ENCODE measurements at places on chromosomes 1 and 21.

- no peak for DNase-seq
These were observed 50.2 kb downstream of the ST3GAL3 start for GRCh38 chr1:43757343-43758053.

DNA sequence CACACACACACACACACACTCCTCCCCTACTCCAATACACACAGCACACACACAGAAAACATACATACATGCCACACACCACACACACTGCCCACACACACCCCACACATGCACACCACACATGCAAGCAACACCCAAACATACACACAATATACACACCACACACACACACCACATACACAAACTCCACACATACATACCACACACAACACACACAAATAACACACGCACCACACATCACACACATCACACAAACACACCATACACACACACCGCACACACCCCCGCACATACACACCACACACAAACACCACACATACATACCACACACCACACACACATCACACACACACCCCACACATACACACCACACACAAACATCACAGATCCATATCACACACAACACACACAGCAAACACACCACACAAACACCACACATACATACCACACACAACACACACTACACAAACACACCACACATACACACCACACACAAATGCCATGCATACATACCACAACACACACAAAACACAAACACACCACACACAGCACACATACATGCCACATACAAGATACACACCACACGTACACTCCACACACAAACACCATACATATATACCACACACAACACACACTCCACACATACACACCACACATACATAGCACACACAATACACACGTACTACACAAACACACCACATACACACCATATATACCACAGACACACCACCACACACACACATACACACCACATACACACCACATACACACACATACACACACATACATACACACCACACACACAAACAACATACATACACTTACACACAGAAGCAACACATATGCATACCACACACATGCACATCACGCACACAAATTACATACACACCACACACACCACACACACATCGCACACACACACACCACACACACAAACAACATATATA is 932 bp upstream of the RAB7B start:
- DNase-seq = no peak

GRCh38 chr1:232968965-232969364 is 18.6 kb downstream of the NTPCR start:
- DNase-seq = no peak

GRCh38 chr1:103582464-103582863 is 11.1 kb downstream of the AMY2B start:
- no peak for DNase-seq

GRCh38 chr1:2354511-2355372 is 36.6 kb downstream of the MORN1 start:
- DNase-seq = no peak

Measured in NCI-H82 (cell line).